ENCODE measurements at places on chromosomes 5 and 9.

DNA sequence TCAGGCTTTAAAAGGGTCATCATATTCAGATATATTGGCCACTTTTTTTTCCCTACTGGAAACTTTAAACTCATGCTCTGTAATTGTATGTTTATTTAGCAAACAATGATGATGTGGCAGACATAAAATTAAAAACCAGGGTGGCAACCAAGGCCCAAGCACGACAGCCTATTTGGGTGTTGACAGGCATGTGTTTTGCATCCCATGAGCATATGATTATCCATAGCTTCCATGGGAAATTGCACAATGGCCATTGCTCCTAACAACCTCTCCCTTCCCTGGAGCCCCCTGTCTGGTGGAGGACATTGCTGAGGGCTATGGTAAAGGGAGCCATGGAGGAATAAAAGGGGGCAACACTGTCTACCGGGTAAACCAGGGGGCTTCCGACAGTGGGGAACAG, 134.7 kb downstream of the GAS1 start:
- no peak for DNase-seq

GRCh38 chr5:170571281-170571731, 67.5 kb downstream of the KCNIP1 start:
- DNase-seq: peak; percentile 61

GRCh38 chr9:106941916-106942315, 79.0 kb downstream of the ZNF462 start:
- no peak for DNase-seq

- peak; percentile 3 for DNase-seq
Observed at GRCh38 chr9:127629468-127630081, 17.5 kb downstream of the STXBP1 start.

- DNase-seq: peak; percentile 66
Observed at GRCh38 chr5:93594591-93595419, 11.8 kb downstream of the NR2F1 start.

GRCh38 chr9:105414947-105415661, 32.7 kb upstream of the FSD1L start:
- DNase-seq: peak; percentile 43

GRCh38 chr9:106324591-106325280, 538.2 kb upstream of the ZNF462 start:
- peak; percentile 3 for DNase-seq

GRCh38 chr5:72151169-72151568, 43.9 kb downstream of the MAP1B start:
- no peak for DNase-seq

DNA sequence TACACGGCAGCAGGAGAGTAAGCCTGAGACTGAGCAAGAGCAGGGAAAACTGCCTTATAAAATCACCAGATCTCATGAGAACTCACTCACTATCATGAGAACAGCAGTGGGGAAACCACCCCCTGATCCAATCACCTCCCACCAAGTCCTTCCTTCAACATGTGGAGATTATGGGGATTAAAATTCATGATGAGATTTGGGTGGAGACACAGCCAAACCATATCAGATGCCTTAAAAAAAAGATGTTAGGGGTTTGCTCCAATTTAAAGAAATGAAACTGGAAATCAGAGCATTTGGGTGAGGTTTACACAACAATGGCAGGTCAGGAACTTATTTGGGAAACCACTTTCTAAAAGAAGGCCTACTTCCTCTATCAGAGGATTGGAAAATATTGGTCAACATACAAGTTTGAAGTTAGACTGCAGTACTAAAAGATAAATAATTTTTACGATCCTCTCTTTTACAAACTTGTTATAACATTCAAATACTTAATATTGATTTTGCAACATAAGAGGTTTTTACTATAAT, 105.1 kb downstream of the FBN2 start:
- no peak for DNase-seq

DNA sequence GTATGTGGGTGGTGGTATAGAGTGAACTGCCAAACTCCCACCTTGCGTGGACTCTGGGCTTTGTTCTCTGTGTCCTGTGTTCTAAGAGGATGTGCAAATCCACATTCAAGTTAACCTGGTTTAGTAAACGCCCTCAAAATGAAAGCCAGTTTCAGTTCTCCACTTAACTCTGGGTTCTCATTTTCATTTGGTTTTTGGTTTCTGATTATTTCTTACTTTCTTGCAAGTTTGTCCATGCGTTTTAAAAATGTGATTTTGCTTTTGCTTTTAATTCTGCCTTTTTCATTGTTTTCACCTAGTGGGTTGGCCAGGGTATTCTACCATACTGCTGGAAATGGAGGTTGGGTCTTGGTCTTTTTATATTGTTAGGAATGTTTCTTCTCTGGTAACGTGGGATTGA, 38.2 kb downstream of the GALNT10 start:
- DNase-seq: no peak

- no peak for DNase-seq
Observed at GRCh38 chr5:123868267-123868666, 356.3 kb downstream of the CSNK1G3 start.

DNA sequence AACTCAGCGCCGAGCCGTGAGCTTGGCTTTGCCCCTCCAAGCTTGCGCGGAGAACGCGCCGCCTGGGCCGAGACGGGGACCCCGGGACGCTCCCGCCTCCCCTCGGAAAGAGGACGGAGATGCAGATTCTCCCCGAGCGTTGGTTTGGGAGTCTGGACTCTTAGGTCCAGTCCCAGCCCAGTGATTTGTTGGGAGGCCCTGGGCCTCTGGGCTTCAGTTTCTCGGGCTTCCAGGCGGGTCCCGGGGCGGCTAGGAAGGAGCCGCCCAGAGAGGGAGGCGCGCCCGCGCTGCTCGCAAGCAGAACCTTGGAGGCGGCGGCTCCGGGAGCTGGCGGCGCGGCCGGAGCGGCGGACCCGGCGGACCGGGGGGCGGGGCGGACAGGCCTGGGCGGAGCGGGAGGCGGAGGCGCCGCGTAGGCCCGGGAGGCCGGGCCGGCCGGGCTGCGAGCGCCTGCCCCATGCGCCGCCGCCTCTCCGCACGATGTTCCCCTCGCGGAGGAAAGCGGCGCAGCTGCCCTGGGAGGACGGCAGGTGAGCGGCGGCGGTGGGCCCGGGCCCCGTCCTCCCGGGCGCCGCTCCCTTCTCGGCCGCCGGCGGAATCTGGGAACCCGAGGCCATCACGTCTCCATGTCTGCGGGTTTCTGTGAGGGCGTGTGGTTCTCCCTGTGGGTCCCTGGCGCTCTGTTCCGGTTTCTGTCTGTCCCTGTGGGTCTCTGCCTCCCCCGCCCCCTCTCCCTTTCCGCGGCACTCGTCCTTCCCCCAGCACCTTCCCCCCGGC, at the start of gene B4GALT7:
Gene B4GALT7, plus strand, starts transcription at position 402 of the 777 bp plus-strand sequence. Its CDS starts 79 bp downstream, at position 481.
- peak; percentile 71 for DNase-seq

DNA sequence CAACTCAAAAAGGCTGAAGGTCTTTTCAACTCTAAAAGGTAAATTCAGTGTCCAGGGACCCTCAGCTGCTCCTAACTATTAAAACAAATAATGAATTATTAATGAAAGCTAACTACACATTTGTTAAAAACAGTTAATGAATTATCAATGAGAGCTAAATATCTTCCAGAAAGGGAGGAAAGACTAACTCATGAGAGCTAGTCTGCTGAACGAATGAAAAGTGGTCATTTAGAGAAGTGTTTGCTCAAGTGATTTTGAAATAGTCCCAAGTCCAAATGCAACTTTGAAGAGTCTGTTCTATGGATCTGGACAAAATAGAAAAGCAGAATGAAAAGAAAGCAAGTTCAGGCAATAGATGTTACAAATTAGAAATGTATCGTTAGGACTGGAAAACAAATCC, 133.9 kb upstream of the SPEF2 start:
- no peak for DNase-seq

DNA sequence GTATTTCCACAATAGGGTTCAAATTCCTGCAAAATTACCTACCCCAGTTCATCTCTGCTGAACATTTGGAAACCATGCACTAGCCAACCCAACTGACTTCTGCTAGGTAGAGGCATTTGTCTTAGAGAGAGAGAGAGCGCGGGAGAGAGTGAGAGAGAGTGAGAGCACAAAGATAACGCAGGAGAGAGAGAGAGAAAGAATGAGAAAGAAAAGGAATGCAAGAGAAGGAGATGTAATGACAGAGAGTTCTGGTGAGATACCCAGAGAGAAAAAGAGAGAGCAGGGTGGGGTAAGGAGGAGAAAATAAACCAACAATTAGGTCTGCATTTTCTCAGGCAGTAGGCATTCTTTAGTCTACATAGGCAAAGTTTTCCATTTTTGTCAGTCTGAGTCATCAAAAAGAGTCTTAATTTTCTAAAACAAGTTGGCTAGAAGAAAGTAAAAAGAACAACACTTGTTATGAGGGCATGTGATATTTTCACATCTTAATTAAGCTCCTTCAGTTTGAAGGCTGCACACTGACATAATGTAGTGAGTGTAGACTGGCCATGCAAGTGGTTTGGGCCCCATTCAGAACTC, 98.2 kb downstream of the MAP1B start:
- DNase-seq: peak; percentile 35

DNA sequence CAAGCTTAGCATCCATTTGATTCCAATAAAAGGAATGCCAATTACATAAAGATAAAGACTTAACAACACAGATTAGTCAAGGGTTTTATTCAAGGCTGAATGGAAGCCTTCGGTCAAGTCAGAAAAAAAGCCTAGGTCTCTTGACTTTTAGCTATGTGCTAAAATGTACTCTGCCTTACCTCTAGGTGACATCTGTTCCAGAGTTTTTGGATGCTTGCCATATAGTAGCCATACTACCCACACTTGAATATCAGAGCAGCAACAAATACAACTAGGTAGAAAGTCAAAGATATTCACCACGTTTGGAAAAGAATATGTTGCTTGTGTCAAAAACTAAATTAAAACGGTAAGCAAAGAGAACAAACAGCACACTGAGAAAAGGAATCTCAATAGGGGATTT, 484.7 kb downstream of the ELAVL2 start:
- DNase-seq: no peak

- DNase-seq: no peak
Observed at GRCh38 chr9:132500193-132500592, 82.2 kb upstream of the BARHL1 start.

- no peak for DNase-seq
Observed at GRCh38 chr5:75620184-75620959, 9.1 kb downstream of the ANKDD1B start.

- no peak for DNase-seq
Observed at GRCh38 chr5:14256026-14256690, 113.0 kb downstream of the TRIO start.

- DNase-seq: no peak
Observed at GRCh38 chr5:138533973-138534941, 8.8 kb downstream of the ETF1 start.

- no peak for DNase-seq
Observed at GRCh38 chr9:101567725-101568350, 26.9 kb downstream of the PPP3R2 start.

DNA sequence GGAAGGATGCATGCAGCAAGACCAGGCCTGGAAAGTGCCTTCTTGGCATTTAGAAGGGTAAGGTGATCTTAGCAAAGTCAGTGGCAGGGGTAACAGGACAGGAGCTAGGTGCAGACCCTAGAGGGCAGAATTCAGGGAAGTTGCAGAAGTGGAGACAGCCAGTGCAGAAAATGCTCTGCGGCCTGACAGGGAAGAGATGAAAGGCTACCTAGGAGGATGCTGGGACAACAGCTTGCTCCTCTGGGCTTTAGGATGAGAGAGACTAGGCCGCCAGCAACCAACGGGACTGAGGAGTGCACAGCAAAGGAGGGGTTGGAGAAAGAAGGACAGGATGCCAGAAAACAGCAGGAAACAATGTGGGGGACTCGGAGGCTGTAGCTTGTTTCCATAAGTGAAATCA, 219.9 kb downstream of the FSTL4 start:
- no peak for DNase-seq

GRCh38 chr5:26942481-26942880, 95.9 kb downstream of the CDH9 start:
- DNase-seq: peak; percentile 65
